ENCODE measurements at places on chromosomes 12 and 14. TPM values are rescaled to one million over a fixed set of nuclear protein-coding genes. Genes with fewer than 3 reads are reported as not detected.

DNA sequence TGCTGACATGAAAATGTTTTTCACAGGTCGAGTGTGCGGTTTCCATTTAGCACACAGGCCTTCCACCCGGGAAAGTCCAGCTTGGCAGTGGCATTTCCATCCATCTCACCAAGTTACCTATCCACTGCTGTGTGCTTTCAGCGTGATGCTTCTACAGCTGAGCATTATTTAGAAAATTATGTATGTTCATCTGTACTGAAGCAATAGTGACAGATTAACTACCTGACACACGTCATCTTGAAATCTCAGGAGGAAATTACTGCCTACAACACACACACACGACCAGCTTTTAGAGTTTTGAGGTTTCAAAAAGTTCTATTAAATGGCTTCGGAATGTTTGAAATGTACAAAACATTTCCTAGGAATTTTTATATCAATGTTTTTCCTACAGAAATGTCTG lies 39.4 kb downstream of the IFNG-AS1 start:
- H3K4me1 ChIP-seq: no peaks in the 10 kb centered on the region
- H3K36me3 ChIP-seq: peaks cover 4% of the 10 kb centered on the region

DNA sequence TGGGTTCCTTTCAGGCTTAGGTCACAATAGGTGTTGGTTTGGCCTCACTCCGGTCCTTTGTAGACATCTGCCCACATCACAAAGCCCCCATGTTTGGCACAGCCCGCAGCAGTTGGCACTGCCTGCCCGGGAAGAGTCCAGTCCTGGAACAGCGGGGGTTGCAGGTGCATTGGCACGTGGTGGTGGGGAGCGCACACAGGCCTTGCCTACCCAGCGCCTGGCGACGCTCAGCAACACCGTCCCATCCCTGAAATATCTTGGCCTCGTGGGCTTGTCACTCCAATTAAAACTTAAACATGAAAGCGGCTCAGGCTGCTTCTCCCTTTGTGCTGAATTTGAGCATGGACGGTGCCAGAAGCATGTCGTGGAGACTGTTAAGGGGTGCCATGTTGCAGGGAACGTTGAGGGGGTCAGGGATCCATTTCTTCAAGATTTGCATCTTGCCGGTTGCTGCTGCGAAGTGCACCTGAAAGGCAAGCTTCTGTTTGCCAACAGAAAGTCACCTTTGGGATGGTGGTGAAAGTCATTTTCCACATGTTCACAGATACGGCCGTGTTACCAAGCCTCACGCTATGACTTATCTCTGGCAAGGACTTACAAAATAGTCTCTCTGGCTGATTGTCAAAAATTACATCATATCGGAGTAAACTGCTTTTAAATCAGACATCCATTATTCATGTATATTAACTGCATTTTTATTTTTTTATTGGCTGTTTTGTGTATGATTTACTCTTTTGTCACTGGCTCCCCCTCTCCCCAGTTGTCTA lies 91.5 kb downstream of the FBXW8 start:
- no peak overlapping the region for H3K27ac ChIP-seq
- no peaks in the 10 kb centered on the region for H3K27me3 ChIP-seq
- peaks cover 6% of the 10 kb centered on the region for H3K4me1 ChIP-seq
- no peak for DNase-seq
- peaks cover 9% of the 10 kb centered on the region for H3K36me3 ChIP-seq
- no peak overlapping the region for H3K4me3 ChIP-seq

DNA sequence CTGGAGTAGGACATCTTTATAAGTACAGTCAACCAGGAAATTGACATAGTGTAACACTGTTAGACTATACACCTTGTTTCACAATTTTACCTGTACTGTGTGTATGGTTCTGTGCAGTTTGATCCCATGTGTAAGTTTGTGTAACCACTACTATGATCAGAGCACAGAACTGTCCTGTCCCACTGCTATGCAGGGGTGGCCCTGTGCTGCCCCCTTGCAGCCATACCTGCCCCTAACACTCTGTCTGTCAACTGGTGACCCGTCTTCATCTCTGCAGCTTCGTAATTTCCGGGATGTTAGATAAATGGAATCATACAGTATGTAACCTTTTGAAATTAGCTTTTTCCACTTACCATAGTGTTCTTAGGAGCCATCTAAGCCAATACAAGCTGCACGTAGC lies 58.7 kb upstream of the RD3L start:
- H3K36me3 ChIP-seq: no peaks in the 10 kb centered on the region
- no peak overlapping the region for H3K4me3 ChIP-seq
- no peak overlapping the region for H3K27ac ChIP-seq
- H3K27me3 ChIP-seq: peaks cover 1% of the 10 kb centered on the region

GRCh38 chr12:111685322-111685810 lies 390 bp downstream of the BRAP start:
- peak overlapping the region; percentile 93 for H3K27ac ChIP-seq
- no peaks in the 10 kb centered on the region for H3K27me3 ChIP-seq
- H3K4me1 ChIP-seq: peaks cover 9% of the 10 kb centered on the region
- no peaks in the 10 kb centered on the region for H3K36me3 ChIP-seq

DNA sequence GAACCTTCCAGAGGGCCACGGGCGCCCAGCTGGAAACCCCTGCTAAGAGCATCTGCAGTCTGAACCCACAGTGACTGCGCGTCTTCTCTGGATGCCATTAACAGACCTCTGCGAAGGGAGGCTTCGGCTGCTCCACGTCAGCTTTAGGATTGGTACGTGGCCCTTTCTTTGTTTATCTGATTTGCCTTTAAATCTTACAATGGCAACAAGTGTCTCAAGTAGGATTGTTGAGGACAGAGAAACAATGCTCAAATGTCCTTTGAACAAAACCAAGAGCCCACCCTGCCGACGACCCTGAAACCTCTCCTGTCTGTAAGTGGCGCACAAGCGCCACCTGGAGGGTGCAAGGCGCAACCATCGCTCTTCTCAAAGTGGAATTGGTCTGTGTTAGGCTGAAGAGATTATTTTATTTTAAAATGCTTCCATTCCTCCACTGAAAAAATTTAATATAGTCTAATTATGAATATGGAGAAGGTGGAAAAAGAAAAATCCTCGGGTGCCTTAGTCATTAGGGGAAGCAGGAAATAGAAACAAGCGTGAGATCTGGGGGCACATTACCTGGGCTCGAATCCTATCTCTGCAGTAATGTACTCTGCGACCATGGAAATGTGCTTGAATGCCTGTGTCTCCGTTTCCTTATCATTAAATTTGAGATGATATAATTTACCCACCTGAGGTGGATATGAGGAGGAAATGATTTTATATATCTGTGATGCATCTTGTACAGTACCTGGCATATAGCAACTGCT lies 82.6 kb upstream of the PTPRB start:
- peak overlapping the region; percentile 80 for H3K4me3 ChIP-seq
- H3K36me3 ChIP-seq: no peaks in the 10 kb centered on the region
- no peaks in the 10 kb centered on the region for H3K27me3 ChIP-seq
- H3K4me1 ChIP-seq: no peaks in the 10 kb centered on the region

DNA sequence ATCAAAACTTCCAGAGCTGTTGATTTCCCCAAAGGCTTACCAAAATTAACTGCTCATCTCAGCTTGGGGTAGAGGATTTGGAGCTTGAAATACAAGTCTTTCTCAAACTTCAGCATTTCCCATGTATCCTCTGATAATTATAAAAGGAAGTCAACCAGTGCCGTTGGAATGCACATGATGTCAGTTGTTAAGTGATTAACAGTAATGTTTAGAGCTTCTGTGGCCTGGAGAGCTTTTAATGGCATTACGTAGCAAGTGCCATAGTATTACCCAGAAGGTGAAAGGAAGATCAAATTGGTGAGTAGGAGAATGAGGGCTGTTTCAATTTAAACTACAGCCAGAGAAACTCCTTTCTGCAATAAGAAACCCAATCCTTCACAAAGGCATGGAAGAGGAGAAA lies 62.5 kb upstream of the PTPRR start:
- H3K4me1 ChIP-seq: peaks cover 6% of the 10 kb centered on the region
- no peaks in the 10 kb centered on the region for H3K36me3 ChIP-seq
- H3K27ac ChIP-seq: no peak overlapping the region
- no peak for DNase-seq
- H3K4me3 ChIP-seq: no peak overlapping the region

DNA sequence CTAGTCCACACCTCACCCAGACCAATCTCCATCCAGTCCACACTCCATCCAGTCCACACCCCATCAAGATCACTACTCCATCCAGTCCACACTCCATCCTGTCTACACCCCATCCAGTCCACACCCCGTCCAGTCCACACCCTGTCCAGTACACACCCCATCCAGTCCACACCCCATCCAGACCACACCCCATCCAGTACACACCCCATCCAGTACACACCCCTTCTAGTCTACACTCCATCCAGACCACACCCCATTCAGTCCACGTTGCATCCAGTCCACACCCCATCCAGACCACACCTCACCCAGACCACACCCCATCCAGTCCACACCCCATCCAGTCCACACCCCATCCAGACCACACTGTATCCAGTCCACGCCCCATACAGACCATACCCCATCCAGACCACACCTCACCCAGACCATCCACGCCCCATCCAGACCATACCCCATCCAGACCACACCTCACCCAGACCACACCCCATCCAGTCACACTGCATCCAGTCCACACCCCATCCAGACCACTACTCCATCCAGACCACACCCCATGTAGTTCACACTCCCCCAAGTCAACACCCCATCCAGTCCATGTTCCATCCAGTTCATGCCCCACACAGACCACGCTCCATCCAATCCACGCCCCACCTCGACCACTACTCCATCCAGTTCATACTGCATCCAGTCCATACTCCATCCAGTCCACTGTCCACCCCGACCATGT lies 116.6 kb upstream of the RTL1 start:
- no peaks in the 10 kb centered on the region for H3K4me1 ChIP-seq
- H3K27ac ChIP-seq: no peak overlapping the region
- H3K4me3 ChIP-seq: no peak overlapping the region

GRCh38 chr12:131194166-131194565 lies 240.5 kb downstream of the ADGRD1 start:
- no peak for DNase-seq
- H3K36me3 ChIP-seq: peaks cover 4% of the 10 kb centered on the region
- H3K4me1 ChIP-seq: no peaks in the 10 kb centered on the region

SIX1 gene
- 79.6 TPM for total RNA-seq

SDR9C7 gene
- total RNA-seq: 0.39 TPM

- no peak overlapping the region for H3K4me3 ChIP-seq
- no peaks in the 10 kb centered on the region for H3K4me1 ChIP-seq
- no peaks in the 10 kb centered on the region for H3K27me3 ChIP-seq
Observed at GRCh38 chr14:46279776-46280175, 371.8 kb downstream of the RPL10L start.

SYCP3 gene
- total RNA-seq: not detected

CD27 gene
- not detected for total RNA-seq

NOC4L gene
- 17.8 TPM for total RNA-seq

DNA sequence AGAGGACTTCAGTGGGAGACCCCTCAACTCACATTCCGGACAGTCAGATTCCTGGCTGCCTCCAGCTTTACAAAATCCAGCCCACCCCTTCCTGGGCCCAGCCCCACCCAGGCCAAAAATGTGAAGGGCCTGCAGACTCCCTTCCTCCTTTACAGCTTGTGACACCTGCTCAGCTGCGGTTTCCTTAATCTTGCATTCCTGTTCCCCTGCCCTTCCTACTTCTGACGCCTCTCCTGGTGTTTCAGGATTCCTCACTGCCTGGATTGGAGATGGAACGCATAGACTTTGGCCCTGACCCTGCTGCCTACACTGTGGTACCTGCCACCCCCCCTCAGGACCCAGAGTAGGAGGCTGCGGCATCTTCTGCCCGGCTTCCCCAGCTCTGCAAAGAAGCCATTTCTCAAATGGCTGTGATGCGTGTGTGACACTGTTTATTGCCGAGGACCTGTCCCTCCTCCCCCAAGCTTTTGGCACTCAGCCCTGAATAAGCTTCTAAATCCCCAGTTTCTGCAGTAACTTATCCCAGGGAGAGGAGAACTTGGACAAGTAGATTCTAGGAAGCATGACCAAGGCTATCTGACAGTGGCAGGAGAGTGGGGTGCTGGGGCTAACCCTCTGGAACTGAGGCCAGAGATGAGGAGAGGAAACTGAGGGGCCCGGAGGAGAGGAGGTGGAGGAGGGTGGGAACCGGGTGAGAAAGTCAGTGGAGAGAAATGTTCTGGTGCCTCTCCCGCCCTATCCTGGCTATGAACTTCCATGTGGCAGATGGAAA lies 24.9 kb upstream of the BCDIN3D start:
- H3K27me3 ChIP-seq: peaks cover 8% of the 10 kb centered on the region
- peaks cover 36% of the 10 kb centered on the region for H3K4me1 ChIP-seq
- no peak overlapping the region for H3K27ac ChIP-seq
- no peak for DNase-seq
- no peak overlapping the region for H3K4me3 ChIP-seq

- peaks cover 7% of the 10 kb centered on the region for H3K4me1 ChIP-seq
- no peaks in the 10 kb centered on the region for H3K36me3 ChIP-seq
- peak; percentile 86 for DNase-seq
Observed at GRCh38 chr12:108129017-108129812, at the start of gene WSCD2. TSS of gene WSCD2 (plus strand) at chr12:108129288. CDS start at chr12:108195833, 66,545 bp downstream.

DNA sequence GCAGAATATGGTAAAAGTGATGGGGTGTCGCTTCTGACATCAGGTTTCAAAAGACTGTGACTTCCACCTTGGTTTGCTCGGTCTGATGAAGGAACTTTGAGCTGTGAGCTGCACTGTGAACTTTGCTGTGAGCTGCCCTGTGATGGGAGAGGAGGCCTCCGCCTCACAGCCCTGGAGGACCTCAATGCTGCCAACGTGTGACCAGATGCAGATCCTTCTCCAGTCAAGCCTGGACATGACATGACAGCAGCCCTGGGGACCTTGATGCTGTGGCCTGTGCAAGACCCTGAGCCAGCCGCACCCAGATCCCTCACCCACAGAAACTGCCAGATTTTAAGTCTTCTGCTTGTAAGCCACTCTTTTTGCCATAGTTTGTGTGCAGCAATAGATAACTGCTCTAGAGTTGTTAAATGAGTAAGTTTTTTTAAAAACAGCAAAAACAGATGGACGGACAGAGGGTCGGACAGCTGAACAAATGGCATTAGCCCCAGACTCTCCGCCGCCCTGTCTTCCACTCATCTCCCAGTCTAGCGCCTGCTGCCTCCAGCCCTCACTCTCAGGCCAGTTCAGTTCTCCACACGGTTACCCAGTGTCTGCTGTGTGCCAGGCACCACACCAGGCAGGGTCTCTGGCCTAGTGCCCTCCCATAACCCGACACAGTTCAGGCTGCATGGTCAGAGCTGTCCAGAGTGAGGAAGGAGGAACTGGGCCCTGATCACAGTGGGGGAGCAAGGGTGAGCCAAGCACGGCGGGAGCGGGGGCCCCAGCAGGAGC lies 13.1 kb upstream of the LRTM2 start:
- H3K4me1 ChIP-seq: peaks cover 2% of the 10 kb centered on the region
- H3K27ac ChIP-seq: no peak overlapping the region
- H3K36me3 ChIP-seq: no peaks in the 10 kb centered on the region

TRPV4 gene
- total RNA-seq: 0.17 TPM

FZD10 gene
- not detected for total RNA-seq

SLCO1A2 gene
- total RNA-seq: 11.9 TPM

GRCh38 chr12:3193755-3194154 lies 116.6 kb downstream of the TSPAN9 start:
- DNase-seq: no peak
- peaks cover 25% of the 10 kb centered on the region for H3K4me1 ChIP-seq
- H3K27ac ChIP-seq: no peak overlapping the region
- H3K27me3 ChIP-seq: peaks cover 1% of the 10 kb centered on the region
- H3K4me3 ChIP-seq: no peak overlapping the region
- H3K36me3 ChIP-seq: no peaks in the 10 kb centered on the region

TAS2R20 gene
- total RNA-seq: 3.4 TPM
